Activated T-cell treated with anti-CD3 and anti-CD28 coated beads, Interleukin-2, amount 50 U/mL, for 48 hours (primary cell): ENCODE measurements at places on chromosomes 3 and 15.

GRCh38 chr3:174854987-174855386 lies 4.1 kb upstream of the NAALADL2 start:
- no peak for DNase-seq

- no peak for DNase-seq
Observed at GRCh38 chr3:54773271-54773670, 154.6 kb downstream of the LRTM1 start.

DNA sequence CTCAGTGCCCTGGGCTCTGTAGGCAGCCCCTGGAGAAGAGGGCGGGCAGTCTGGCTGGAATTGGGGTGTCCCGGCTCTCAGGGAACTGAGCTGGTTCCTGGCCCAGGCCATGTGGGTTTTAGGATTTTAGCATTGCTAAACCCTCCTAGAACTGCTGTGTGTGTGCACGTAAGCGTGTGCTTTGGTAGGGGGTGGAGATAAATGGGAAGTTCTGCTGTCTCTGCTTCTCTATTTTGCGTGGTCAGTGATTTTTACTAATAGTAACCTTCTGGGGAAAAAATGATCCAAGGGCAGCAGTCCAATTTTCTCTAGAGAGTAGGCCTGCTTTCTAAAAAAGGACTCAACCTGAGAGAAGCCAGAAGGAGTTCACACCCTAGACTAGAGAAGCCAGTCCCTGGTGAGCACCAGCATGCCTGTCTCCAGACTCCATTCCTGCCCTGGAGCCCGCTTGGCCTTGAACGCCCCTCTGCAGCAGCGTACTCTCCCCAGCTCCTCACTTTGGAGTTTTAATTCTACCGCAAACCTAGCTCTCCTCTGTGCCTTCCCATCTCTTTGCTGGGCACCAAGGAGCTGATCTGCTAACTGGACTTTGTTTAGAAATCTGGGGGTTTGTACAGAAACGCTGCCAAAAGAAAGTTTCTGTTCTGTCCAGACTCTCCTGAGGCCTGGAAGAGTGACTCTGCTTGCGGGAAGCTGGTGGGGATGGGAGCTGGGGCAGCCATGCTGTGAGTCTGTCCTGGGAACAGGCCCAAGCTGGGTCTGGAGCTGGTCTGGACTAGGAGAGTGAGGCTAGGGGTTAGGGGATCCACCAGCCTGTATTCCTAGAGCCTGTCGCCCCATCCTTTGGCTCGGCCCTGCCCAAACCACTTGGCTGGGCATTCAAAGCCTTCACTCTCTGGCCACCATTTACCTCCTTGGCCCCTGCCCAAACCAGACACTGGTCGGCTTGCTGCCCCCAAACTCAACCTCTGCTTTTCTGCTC lies 19.7 kb downstream of the CORO2B start:
- no peak for DNase-seq

GRCh38 chr3:156576651-156577348 lies 21.9 kb upstream of the SSR3 start:
- DNase-seq, result no peak

- DNase-seq, result peak; percentile 97
Observed at GRCh38 chr3:14947886-14948608, 664 bp downstream of the NR2C2 start.

- no peak for DNase-seq
Observed at GRCh38 chr3:17130956-17131355, 246.2 kb downstream of the PLCL2 start.

GRCh38 chr15:32861761-32862160 lies 144.0 kb downstream of the GREM1 start:
- DNase-seq, result no peak

DNA sequence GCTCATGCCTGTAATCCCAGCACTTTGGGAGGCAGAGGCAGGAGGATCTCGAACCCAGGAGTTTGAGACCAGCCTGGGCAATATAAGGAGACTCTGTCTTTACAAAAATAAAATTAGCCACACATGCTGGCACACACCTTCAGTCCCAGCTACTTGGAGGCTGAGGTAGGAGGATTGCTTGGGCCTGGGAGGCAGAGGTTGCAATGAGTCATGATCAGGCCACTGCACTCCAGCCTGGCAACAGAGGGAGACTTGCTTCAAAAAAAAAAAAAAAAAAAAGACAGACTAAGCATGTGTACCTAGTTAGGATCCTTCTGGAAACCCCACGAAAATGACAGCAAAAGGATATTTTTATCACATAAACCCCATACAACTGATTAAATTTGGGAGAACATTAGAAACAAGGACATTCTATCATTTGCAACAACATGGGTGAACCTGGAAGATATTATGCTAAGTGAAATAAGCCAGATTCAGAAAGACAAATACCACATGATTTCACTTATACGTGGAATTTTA lies 44.9 kb downstream of the METTL6 start:
- DNase-seq, result no peak

GRCh38 chr3:24110051-24110450 lies 165.0 kb downstream of the NR1D2 start:
- no peak for DNase-seq

DNA sequence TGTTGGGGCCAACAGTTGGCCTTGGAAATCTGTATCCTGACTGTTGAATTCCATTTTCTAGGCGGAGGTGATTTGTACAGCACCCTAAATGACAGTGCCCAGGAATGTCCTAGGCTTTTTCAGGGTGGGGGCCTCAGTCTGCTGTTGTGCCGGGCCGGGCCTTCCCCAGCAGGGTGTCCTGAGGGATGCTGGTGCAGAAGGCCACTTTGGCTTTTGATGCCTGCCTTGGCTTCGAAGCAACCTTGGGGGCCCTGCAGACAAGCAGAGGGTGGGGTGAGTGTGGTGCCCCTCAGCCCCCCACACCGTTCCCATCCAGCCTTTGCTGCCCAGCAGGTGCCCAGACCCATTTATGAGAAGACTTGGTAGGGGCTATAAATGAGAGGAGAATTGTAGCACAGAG lies 33.0 kb downstream of the SYNM start:
- DNase-seq, result no peak
